Thoracic aorta (tissue), 2 donors: ENCODE measurements at places on chromosomes 5 and 9.

GRCh38 chr9:78552802-78553201, 255.9 kb downstream of the PSAT1 start:
- no peak for DNase-seq

- DNase-seq: no peak
These were observed 117.5 kb upstream of the ZNF366 start for GRCh38 chr5:72624641-72625236.

- DNase-seq: no peak
These were observed 693.6 kb downstream of the TLE1 start for GRCh38 chr9:80995759-80996158.

DNA sequence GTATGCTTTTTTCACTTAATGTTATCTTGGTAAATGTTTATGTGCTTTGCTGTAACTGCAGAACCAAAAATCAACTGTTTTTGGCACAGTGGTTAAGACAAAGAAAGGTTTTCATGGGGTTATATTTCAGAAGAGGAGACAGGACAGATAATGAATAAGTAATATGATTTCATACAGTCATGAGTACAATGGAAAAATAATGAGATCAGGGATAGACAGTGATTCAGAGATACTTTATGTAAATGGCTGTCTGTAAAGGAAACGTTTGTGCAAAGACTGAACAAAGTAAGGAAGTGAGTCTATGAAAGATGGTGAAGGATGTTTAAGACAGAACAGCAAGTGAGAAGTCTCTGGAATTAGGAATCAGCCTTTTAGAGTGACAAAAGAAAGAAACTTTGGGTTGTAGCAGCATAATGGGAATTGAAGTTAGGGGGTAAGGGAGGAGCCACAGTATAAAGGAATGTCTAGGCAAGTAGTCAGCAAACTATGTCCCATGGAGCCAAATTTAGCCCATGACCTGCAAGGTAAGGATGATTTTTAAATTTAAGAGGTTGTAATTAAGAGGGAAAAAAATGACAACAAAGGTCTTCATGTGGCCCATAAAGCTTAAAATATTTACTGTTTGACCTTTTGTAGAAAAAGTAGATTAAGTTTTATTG, 55.0 kb downstream of the TNPO1 start:
- no peak for DNase-seq

DNA sequence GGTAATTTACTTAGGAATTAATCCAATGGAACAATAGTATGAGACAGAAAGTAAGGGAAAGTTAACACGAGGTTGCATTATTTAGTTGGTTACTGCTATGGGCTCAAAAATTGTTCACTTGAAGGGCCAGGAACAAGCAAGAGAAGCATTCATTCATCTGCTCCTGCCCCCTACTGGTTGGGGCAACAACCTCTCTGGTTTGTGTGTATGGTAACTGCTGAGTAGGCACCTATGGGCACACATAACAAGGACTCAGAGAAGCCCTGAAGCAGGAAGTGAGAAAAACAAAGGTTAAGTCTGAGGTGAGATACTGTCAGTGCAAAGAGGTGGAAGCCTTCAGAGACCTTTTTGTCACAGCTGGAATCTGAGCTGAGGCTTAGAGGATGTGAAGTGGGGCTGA, 34.4 kb upstream of the RANBP6 start:
- no peak for DNase-seq

DNA sequence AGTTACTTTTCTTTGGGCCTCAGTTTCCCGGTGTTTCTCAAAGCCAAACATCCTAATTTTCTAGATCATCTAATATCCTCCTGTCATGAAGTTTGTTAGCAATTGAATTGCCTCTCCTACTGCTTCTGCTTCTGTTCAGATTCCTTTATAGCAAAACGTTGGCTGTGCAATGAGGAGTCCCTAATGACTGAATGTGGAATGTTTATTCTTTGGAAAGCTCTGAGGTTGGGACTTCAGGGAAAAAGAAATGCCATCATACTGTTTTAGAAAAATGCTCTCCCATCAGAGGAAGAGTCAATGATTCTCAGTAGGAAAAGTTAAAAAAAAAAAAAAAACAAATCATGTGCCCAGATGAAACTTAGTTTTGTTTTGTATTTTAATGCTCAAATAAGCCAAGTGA, 268.7 kb upstream of the PAPPA start:
- DNase-seq: no peak

DNA sequence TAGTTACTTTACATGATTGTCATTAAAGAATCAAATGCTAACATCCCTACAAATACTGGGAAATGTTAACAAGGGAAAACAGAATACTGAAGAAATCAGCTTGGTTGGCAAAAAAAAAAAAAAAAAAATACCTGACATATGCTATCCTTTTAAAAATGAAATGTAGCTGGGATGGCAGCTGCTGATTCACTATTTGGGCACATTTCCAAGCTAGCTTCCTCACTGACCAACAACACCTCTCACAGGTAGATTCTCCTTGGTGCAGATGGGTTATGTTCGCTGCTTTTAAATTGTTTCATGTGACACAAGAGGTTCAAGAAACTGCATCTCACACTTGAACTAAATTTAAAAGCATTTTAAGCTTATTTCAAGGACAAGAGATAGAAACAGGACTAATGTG, 6.1 kb upstream of the PRUNE2 start:
- DNase-seq: no peak

DNA sequence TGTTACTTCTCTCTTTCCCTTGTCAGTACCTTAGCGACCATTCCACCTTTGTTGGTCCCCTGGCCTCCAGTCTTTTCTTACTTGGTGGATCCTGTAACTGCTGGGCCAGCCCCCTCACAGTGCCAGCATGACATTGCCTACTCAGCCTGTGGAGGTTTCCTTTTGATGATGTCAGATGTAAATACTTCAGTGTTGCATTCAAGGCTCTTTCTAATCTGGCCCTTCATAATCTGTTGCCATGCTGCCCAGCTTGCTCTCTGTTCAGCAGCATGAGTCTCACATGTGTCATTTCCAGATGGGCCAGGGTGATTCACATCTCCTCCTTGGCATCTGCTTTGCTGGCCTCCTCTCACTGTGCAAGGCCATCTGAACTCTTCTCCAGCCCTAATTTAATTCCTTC, 57.1 kb downstream of the MAST4 start:
- DNase-seq: no peak

DNA sequence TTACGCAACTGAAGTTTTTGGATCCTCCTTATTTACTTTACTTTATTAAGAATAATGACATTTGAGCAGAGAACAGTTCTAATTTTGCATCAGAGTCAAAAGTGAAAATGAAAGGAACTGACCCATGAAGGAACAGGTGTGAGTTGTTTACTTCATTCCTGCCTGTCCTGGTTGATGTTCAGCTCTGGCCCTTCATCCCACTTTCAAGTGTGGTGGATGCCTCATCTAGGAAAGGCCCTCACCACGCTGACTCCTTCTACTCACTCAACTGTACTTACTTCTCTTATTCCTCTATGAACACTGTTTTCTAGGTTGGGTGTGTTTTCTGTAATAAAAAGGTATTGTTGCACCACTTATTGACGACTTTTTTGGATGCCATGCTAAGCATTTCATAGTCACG, 61.8 kb upstream of the PLEKHG4B start:
- no peak for DNase-seq

DNA sequence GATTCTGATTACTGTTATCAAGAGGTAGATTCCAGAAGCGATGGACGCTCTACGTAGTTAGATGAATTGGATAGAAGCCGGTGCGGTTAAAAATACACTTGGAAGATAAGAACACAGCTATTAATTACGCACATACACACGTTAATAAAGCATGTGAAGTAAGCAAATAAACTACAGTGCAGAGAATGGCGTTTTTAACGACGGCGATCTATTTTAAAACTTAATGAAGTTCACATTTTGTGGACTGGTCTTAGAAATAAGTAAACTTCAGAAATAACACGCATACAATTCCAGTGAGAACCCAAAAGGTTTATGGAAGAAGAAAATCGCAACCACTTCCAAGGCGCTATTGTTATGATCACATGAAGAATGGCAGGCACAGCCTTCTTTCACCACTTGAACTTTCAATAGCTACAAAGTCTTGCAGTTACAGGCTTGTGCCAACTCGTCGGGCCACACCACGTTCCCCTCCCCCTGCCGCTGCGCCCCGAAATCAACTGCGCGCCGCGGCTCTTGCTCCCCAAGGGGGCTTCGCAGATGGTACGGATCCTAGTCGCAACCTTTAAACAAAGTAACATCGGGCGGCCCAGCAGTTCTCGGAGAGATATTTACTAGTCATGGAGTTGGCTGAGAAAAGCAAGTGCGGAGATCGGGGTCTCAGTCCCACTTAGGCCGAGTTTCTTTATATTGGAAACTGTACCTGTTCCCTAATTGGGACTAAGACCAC, 866 bp upstream of the SEMA6A start:
- DNase-seq: no peak

GRCh38 chr5:37661951-37662350, 177.9 kb downstream of the GDNF start:
- DNase-seq: no peak

GRCh38 chr9:86660146-86660943, 287.0 kb downstream of the GAS1 start:
- no peak for DNase-seq

DNA sequence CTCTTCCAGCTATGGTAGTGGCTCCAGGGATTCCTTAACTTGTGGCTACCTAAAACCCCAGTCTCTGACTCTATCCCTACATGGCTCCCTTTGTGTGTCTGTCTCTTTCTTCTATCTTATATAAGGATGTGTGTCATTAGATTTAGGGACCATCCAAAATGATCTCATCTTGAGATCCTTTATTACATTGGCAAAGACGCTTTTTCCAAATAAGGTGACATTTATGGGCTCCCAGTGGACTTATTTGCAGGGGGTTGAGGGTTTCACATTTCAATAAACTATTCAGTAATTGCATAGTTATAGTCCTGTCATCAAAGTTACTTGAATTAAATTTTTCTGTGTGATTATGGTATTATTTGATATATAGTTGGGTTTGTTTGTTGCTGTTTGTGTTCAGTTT, 59.2 kb downstream of the NIPBL start:
- no peak for DNase-seq

- DNase-seq: no peak
These were observed 116.7 kb downstream of the PPP2R2B start for GRCh38 chr5:146761811-146762210.

DNA sequence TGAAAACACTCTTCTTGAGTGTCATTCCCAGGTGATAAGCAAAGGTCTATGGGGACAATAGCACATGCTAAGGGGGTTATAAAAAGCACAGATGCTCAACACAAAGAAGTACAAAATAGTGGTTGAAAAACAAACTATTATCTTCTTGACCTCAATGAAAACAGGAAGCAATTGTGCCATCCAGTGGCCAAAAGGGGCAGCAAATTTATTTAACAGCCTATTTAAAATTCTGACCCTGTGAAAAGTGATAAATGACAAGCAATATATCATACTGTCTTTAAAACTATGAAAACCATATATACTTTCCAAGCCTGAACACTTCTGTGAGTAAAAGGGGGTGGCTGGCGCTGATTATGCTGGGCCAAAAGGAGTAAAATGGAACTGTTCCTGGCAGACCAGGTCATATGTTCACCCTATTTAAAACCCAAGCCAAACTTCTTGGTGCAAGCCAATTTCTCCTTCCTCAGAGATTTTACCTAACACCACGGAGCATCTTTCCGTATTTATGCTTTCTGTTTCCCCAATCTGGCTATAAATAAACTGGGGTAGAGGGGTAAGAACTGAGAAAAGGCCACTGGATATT, 29.7 kb downstream of the TEX10 start:
- DNase-seq: no peak

- DNase-seq: no peak
These were observed 64.6 kb downstream of the TSPAN17 start for GRCh38 chr5:176711883-176712282.

DNA sequence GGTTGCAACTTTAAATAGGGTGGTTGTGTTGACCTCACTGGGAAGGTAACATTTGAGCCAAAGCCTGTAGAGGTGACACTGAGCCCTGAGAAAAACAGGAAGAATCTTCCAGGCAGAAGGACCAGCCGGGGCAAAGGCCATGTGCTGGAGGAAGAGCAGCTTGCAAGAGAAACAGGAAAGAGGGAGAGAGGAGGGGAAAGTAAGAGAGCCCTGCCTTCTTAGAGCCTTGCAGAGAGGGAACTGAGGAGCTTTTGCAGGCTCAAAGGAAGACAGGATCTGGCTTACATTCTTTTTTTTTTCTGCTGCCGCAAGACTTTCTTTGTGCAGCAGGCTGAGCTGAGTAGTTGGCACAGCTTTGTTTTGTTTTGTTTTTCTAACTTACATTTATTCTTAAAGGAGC, 17.4 kb downstream of the C9orf153 start:
- DNase-seq: no peak

GRCh38 chr5:125343015-125343414, 596.6 kb upstream of the ZNF608 start:
- DNase-seq: no peak

GRCh38 chr9:135544981-135545635, 818 bp upstream of the OBP2A start:
- no peak for DNase-seq

- DNase-seq: peak; percentile 1
These were observed 11.0 kb downstream of the LPCAT1 start for GRCh38 chr5:1512541-1513291.

DNA sequence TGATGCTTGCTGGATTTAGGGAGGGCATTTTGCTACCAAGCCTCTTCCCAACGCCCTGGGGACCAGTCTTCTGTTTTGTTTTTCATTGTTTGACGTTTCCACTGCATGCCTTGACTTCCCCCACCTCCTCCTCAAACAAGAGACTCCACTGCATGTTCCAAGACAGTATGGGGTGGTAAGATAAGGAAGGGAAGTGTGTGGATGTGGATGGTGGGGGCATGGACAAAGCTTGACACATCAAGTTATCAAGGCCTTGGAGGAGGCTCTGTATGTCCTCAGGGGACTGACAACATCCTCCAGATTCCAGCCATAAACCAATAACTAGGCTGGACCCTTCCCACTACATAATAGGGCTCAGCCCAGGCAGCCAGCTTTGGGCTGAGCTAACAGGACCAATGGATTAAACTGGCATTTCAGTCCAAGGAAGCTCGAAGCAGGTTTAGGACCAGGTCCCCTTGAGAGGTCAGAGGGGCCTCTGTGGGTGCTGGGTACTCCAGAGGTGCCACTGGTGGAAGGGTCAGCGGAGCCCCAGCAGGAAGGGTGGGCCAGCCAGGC, 23.0 kb downstream of the PCDHGC5 start:
- no peak for DNase-seq

DNA sequence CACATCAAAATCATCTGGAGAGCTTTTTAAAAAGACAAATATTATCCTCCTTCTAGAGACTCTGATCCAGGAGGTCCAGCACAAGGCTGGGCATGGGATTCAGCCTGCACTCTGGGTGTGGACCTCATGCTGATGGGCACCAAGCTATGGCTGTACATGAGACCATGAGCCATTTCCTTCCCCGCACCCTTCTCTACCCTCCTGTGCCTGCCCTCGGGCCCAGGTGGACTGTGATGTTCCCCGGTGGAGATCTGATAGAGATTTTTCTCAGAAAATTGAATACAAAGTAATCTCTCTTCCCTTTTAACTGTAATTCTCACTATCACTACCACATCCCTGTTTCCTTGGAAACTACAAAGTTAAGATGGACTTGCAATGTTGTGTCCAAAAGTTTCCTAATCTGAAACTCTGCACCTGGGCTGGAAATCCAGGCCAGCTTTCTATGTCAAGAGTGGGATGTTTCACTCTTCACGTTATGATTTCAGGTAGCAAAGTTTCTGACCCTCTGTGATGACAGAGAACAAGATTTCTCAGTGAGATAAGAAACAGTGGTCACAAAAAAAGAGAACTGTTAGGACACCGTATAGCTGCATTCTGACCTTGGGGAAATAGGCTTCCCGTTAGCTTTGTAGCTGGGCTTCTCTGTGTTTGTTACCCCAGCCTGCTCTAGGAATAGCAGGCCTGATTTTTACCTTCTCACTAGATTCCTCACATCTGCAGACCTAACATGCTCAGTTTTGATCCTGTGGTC, 11.5 kb downstream of the SFXN1 start:
- no peak for DNase-seq
